ENCODE measurements at places on chromosomes 5 and 9.

DNA sequence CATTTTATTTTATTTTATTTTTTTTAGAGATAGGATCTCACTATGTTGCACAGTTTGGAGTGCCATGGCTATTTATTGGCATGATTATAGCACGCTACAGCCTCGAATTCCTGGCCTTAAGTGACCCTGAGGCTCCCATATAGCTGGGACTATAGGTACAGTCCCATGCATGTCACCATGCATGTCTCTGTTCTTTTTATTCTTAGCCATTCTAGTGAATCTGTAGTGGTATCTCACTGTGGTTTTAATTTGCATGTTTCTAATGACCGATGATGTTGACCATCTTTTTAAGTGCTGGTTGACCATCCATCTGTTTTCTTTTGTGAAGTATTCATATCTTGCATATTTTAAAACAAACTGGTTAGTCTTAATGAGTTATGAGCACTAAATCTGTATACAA, 76.1 kb downstream of the SLC44A1 start:
- no peak for DNase-seq

- DNase-seq, result no peak
These were observed 19.2 kb upstream of the SHB start for GRCh38 chr9:38088006-38088925.

GRCh38 chr5:61275841-61276240, 56.2 kb upstream of the ZSWIM6 start:
- DNase-seq, result no peak

DNA sequence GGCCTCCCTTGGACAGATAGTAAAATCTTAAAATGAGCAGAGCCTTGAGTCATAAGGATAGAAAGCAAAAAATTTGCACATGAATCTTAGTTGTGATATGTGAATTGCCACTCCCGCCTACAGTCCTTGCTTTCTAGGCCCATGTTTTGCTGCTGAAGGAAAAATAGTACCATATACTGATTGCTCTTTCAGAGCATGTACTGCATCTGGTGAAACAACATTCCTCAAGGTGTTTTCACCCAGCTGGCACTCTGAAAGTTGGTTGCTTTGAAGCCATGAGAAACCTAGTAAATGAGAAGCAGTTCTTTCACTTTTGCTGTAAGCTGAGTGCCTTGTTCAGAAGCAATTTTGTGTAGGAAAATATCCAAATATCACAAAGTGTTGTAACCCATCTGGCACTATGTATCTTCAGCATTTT, 10.3 kb downstream of the CDC37L1 start:
- no peak for DNase-seq

- DNase-seq, result no peak
These were observed 4.3 kb upstream of the ZNF510 start for GRCh38 chr9:96782235-96782634.

DNA sequence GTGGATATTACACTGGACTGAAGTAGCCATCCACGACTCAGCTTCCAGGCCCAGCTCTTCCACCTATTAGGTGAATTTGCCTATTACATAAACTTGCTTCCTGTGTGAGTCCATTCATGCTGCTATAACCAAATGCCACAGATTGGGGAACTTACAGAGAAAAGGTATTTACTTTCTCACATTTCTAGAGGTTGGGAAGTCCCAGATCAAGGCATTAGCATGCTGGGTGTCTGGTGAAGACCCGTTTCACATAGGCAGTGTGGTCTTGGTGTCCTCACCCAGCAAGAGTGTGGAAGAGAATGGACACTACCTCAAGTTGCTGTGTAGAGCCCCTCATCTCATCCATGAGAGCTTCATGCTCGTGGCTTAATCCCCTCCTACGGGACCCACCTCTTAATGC, 282.6 kb downstream of the IRX1 start:
- DNase-seq, result no peak

- no peak for DNase-seq
These were observed 26.2 kb upstream of the RAB14 start for GRCh38 chr9:121227862-121228261.

DNA sequence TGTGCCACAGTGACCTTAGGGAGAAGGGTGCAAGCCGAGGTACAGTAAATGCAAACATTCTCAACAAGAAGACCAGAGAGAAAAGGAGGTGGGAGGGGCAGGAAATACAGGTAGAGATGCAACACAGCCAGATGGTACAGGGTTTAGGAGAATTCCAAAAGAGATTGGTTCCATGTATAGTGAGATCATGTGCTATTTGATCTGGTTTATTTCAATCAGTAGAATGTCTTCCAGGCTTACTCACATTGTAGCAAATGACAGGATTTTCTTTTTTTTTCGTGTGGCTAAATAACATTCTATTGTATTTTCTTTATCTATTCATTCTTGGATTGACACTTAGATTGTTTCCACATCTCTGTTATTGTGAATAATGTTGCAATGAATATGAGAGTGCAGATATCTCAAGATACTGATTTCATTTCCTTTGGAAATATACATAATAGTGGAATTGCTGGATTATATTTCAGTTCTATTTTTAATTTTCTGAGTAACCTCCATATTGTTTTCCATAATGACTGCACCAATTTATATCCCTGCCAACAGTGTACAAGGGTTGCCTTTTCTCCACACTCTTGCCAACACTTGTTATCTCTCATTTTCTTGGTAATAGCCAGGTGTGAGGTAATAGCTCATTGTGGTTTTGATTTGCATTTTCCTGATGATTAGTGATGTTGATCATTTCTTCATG, 107.8 kb upstream of the GAS1 start:
- no peak for DNase-seq

DNA sequence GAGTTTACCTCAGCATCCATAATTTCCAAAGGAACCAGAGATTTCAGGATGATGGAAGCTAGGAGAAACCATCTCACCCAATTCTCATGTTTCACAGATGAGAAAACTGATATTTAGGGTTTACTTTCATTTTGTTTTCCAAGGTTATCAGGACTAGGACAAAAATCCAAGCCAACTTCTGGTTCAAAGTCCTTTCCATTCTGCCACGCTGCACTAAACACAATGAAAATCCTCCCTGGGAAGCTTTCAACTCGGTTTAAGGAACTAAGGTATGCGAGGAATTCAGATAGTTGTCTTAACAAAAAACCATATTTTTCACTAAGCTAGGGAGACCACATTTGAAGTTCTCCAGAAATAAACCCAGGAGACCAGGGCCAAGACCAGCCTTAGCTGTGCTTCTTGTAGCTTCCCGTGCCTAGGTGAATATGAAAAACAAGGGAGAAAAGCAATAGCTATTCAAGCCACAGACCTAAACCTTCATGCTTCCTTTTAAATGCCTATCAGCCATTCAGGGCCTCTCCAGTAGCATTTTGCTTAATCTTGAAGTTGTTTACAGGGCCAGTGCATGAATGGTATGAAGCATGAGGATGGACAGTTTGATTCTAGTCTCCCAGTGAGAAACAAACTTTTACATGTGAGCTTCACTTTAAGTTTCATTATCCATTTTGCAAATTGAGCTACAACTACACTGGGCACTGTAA, 167.9 kb downstream of the DENND1A start:
- no peak for DNase-seq

GRCh38 chr5:154384480-154385235, 61.1 kb upstream of the SAP30L start:
- no peak for DNase-seq

- no peak for DNase-seq
These were observed 1076.7 kb downstream of the NR2F1-AS1 start for GRCh38 chr5:92504346-92504745.

GRCh38 chr5:77080905-77081304, 6.2 kb downstream of the ZBED3 start:
- DNase-seq, result no peak

- peak; percentile 97 for DNase-seq
These were observed 164.2 kb downstream of the AUH start for GRCh38 chr9:91197232-91198181.

GRCh38 chr5:176185133-176185733, 53.0 kb upstream of the SIMC1 start:
- DNase-seq, result no peak

DNA sequence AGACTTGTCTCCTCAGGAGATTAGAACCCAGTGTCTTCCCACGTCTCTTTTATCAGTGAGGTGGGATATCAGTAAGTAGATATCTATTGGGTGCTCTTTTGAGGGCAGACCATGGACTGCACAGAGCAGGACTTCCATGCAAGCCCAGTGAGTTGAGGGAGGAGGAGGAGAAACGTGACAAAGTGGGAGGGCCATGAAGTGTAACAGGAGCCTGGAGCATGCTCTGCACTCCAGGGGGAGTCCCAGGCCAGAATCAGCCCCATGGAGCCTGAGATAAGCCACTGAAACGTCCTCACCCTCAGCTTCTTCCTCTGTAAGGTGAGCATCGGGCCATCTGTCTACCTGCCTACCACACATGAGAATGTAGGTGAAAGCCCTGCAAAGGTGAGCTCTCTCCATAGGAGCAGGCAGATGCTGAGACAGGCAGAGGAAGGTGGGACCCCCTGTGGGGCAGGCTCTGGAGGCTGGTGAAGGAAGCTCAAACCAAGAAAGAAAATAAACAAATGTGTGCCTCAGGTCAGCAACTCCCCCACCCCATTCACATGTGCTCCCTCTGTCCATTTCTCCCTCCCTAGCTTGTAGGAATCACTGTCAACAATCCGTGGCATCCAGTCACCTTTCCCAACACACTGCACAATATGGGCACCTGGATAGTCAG, 87.4 kb downstream of the NRG2 start:
- no peak for DNase-seq

- no peak for DNase-seq
These were observed 27.5 kb downstream of the GABRA6 start for GRCh38 chr5:161713042-161713441.

DNA sequence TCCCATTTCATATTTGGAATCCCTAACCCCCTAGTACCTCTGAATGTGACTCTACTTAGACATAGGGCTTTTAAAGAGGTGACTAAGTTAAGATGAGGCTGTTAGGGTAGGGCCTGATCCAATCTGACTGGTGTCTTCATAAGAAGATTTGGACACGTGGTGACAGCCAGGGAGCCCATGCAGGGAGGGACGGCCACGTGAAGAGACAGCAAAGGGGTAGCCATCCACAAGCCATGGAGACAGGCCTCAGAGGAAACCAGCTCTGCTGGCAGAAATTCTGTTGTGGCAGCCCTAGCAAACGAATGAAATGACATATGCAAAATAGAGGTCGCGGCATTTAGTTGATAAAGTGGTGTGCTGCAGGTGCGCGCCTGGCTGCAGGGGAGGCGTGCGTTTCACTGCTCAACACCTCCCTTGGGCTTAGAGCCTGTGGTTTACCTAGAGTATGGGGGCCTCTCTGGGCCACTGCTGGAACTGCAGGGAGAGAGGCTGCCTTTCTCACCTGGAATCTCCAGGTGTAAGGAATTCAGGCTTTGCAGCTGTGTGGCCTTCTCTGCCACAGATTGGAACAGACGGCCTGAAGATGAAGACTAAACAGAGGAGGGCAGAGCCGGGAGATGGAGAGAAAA, 7.1 kb upstream of the AFAP1L1 start:
- no peak for DNase-seq

DNA sequence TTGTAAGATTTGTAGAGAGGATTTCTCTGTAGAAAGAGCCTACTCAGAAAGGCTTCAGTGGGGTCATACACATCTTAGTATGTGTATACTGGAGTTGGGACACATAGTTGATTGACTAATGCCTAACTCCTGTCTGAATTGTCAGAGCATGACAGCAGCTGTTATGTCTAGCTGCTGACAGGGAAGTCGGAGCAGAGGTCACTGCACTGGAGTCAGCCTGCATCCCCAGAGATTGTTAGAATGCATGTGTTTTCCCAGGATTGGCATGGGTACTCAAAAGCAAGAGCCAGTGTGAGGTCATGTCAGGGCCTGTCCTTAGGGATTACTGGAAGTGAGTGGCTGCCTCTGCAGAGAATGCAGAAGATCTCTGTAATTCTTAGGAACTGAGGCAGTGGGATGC, 82.7 kb downstream of the ITGA1 start:
- no peak for DNase-seq

- DNase-seq, result no peak
These were observed 109.0 kb downstream of the MLLT3 start for GRCh38 chr9:20513126-20513913.

- no peak for DNase-seq
These were observed 21.3 kb downstream of the NTNG2 start for GRCh38 chr9:132183134-132183533.

- DNase-seq, result no peak
These were observed 96.6 kb downstream of the MAN2A1 start for GRCh38 chr5:109786206-109786855.

- no peak for DNase-seq
These were observed 154.1 kb downstream of the CARTPT start for GRCh38 chr5:71873191-71873591.

GRCh38 chr9:99411068-99411467, 189.0 kb downstream of the SEC61B start:
- DNase-seq, result no peak

GRCh38 chr9:31912636-31913035, 471.8 kb upstream of the ACO1 start:
- DNase-seq, result no peak

DNA sequence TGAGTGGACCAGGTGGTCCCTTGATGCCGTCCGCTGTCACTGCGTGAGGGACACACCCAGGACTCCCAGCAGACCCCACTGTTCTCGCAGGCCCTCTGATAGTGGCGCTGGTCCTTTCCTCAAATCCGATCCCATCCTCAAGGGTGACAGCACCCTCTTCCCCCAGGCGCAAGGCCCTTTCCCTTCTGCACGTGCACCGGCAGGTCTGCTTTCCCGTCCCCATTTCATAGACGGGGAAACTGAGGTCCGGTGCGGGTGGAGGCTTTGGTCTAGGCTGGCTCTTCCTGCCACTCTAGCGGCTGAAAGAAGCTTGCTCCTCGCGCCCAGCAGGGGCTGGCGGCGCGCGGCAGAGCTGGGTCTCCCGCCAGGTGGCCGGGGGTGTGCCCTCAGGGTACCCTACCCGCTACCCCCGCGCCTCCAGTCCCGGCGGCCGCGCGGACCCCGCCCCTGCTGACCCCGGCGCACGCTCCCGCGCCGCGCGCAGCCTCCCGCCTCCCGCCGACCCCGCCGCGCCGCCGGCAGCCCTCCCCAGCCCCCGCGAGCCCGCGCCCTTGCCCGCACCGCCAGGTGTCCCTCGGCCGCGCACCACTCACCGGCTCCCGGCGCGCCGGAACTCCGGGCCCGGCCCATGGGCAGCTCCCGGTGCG, 453 bp downstream of the RASGEF1C start:
- DNase-seq, result no peak

DNA sequence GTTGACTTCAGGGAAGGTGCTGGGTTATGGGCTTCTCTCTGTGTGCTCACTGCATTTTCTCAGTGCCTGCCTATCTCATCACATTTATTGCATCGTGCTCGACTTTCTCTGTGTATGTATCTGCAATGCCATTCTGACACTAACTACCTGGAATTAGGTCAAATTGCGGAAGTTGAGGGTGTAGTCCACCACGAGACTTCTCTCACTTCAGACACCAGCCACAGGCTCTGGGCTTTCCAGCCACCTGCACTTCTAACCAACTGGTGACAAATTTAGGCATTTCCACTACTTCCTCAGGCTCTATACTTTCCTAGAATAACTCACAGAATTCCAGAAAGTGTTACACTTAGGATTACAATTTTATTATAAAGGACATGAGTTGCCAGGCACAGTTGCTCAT, 188.6 kb upstream of the ZNF608 start:
- no peak for DNase-seq

GRCh38 chr9:75607521-75607920, 283.0 kb upstream of the PCSK5 start:
- DNase-seq, result no peak

- no peak for DNase-seq
These were observed 18.4 kb upstream of the NME5 start for GRCh38 chr5:138157626-138158025.

- peak; percentile 45 for DNase-seq
These were observed 68.5 kb upstream of the RAI14 start for GRCh38 chr5:34587355-34588241.

All from GM04504 (cell line).